Effector CD8-positive, alpha-beta T cell (primary cell): ENCODE measurements at places on chromosomes 6 and 20.

DNA sequence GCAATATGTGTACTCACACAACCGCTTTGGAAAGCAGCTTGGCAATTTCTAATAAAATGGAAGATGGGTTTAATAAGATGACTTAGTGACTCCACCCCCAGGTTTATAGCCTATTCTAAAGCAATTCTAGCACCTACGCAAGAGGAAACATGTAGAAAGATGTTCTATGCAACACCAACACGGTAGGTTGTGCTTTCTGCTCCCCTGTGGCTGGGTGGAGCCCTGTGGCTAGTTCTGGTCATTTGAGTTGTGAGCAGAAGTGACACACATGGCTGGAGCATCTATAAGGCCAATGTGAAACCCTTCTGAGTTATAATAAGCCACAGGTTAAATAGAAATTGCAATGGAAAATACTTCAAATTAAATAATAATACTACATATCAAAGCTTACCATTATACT, 310.7 kb downstream of the CD83 start:
- no peak for DNase-seq

- no peak for DNase-seq
These were observed 69.9 kb upstream of the MYLIP start for GRCh38 chr6:16058929-16059345.

DNA sequence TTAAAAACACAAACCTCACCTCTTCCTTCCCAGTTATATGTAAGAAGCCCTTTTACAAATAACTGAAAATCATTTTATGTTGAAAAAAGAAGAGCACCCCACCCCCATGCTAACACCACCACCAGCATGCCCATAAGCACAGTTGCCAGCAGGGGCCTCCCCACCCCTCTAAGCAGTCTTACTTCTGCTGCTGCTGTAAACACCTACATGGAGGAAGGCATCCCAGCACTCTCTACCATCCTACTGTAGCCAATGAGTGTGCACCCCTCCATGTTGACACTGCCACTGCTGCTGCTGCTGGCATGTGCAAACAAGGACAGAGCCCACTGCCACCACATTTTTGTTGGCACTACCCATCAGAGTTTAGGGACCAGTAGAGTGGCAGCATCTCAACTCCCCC, 49.6 kb upstream of the PHIP start:
- DNase-seq: no peak

DNA sequence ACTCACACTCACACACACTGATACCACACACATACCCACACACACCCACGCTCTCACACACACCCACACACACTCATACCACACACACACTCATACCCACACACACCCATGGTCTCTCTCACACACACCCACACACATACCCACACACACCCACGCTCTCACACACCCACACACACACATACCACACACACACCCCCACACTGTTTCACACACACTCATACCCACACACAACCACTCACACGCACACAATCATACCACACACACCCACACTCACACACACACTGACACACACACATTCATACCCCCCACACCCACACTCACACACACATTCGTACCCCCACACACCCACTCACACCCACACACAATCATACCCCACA, 158.1 kb downstream of the SMOC2 start:
- no peak for DNase-seq

DNA sequence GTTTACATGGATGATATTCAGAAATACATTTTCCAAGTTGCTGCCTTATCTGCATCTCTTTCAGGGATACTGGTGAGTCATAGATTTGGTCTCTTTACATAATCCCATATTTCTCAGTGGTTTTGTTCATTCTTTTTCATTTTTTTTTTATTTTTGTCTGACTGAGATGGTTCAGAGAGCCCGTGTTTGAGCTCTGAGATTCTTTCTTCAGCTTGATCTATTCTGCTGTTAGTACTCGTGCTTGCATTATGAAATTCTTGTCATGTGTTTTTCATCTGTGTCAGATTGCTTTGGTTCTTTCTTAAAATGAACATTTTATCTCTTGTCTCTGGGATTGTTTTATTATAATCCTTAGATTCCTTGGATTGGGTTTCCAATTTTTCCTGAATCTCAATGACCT, 317.3 kb downstream of the DOK5 start:
- DNase-seq: no peak

DNA sequence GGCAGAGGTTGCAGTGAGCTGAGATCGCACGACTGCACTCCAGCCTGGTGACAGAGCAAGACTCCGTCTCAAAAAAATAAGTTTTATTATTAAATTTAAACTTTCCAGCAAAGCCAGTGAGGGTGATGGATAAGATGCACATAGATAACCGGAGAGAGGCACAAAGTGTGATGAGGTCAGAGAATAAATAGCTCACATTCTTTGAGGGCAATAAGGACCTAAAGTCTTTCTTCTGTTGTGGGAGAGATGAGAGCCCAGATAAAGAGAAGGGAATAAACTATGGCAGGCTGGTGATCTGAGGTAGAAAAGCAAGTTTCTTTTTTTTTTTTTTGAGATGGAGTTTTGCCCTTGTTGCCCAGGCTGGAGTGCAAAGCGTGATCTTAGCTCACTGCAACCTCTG, 20.6 kb upstream of the EZR start:
- DNase-seq: no peak

GRCh38 chr6:161498359-161498758, 224.5 kb upstream of the AGPAT4 start:
- no peak for DNase-seq

DNA sequence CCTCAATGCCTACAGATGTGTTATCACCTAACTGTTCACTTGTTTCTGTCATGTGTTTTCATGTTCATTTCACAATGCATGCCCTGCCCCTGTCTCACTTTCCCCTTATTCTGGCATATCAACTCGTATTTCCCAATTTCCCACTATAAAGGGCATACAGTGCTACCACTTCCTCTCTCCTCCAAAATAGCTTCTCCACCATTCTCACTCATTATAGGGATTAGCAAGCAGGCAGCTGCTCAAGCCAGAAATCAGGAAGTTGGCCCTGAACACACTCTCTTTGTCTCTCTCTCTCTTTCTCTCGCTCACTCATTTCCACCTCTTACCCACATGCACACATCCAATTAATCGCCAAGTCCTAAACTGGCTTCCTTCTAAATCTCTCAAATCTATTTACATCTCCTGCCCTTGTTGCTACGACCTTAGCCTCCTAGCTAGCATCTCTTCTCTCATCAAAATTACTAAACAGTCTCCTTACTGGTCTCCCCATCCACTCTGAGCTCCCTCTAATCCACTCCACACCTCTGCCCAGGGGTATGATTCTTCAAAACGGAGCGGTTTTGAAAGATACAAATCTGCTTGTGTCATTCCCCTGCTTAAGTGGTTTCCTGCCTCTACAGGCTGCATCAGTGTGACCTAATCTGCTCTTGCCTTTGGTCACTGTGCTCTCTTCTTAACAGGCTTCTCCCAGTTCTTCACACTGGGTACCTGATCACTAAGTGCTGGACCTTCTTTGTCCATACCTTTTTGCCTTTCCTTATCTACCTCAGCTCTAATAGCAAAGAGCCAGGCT, 196.2 kb downstream of the BTBD9 start:
- DNase-seq: no peak

- no peak for DNase-seq
These were observed 4.8 kb upstream of the EFHC1 start for GRCh38 chr6:52415333-52415732.

GRCh38 chr6:128062882-128063603, 162.2 kb upstream of the THEMIS start:
- no peak for DNase-seq

DNA sequence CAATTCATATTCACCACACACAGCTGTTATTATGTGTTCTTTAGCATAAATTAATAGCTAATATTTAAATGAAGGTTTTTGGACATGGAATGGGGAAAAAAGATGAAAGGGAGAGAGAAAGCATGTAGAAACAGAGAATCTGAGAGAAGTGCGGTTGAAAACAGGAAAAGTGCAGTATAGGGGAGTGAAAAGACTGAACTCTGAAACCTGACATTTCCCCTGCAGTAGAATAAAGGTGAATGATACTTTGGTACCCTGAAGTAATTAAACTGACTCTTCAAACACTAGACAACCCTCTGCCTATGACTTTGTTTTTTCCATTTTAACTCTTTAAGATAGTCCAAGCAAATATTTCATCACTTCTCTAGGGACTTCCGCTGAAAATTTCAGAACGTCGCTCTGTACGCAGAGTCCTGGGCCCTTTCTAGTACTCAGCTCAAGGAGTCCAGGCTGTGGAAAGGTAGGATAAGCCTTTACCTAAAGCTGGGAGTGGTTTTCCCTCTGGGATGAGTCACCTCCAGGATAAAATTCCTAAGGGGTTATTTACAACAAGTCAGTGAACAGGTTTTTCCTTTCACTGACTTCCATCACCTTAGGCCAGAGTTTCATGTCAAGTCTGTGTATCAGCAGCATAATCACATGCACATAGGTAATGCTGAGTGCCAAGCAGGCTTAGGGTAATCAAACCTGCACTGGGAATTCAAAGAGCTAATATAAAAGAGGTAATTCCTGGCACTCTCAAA, 614.5 kb downstream of the PKHD1 start:
- DNase-seq: no peak

DNA sequence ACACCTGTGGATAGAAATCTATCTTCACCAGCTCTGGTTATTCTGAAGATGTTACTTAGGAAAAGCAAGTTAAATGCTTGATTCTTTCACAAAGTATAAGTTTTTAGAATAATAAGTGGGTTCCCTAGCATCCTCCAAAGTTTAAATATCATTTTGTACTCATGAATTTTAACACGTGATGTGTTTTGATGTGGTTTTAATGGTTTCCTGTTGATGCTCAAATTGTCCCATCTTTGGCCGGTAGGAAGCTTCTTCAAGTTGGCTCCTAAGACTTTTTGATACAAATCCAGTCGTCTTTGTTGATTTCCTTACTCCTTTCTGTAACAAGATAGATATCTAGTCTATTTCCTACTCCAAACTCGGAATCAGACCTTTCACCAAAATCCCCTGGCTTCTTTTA, 94.5 kb upstream of the STXBP5 start:
- DNase-seq: no peak

GRCh38 chr6:112144145-112144926, 56.9 kb downstream of the FAM229B start:
- no peak for DNase-seq

GRCh38 chr6:107936162-107936909, 21.7 kb downstream of the SEC63 start:
- DNase-seq: no peak

- DNase-seq: no peak
These were observed 153.7 kb upstream of the PRDM1 start for GRCh38 chr6:105932440-105932839.

GRCh38 chr6:134111062-134111677, 58.7 kb upstream of the SLC2A12 start:
- peak; percentile 7 for DNase-seq

DNA sequence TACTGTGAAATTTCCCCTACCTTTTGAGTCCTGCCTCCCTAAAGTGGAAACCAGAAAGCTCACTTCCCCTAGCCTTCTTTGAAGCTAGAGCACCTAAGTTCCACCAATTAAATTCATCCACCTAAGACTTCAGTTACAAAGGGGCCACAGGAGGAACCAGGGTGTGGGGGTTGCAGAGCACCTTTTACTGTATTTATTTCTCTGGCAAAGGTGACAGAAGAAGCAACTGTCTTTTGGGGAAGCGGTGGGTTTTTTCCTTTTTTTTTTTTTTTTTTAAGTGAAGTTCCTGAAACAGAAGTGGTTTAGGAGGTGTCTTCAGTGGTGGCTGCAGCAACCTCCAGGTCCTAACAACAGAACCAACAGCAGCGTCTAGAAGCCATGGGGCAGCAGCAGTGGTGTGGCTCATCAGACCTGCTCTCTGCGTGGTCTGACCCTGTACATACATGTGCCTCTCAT, 13.1 kb downstream of the PSMB9 start:
- no peak for DNase-seq

DNA sequence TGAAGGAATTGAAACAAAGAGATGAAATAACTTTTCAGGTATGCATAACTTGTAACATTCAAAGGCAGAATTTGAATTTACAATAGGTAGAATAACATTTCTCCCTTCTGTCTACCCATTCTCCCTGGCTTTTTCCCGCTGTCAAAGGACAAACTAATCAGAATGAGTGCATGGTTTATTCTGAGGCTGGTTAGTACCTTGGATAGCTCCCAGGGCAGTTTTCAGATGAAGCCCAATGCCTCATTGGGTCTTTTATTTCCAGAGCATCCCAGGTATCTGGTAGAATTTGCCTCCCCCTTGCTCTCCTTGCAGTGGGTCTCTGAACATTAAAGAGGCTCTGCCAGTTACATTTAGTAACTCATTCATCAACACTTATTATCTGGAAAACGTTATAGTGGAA, 665.5 kb downstream of the BCKDHB start:
- DNase-seq: no peak

DNA sequence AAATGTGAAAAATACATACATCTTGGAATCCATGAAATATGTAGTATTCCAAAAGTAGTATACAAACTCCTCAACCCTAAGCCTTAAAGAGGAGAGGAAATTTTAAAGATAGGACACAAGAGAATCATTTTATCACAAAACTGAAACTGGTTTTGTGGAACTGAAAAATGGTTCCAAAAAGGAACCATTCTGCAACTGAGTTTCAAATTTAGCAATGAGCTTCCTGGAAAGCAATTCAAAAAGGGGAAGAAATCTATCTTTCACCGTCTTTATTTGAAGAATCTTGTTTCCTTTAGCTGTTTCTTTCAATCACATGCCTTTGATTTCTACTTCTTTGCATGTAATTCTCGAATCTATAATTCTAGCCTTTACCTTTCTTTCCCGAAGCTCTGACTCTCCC, 32.2 kb upstream of the LAMP5 start:
- no peak for DNase-seq

DNA sequence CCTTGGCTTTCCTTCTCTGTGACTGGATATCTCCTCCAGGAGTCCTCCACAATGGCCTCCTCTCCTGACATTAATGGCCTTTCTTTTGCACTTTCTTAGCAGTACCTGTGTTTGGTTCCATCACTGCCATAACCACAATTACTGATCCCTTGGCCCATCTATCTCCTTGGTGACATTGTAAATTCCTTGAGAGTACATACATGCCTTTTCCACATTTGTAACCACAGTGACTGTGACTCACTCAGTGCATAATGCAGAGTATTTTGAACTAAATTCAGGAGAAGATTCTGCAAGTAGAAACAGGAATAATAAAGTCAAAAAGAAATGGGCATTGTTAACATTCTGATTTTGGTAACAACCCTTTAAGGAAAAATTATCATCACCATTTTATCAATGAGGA, 197.2 kb upstream of the SOX4 start:
- no peak for DNase-seq

- DNase-seq: no peak
These were observed 196.3 kb upstream of the SUPT3H start for GRCh38 chr6:45574014-45574461.

GRCh38 chr20:23782366-23782983, 31.7 kb upstream of the CST1 start:
- no peak for DNase-seq
